ENCODE measurements at places on chromosomes 2 and 18.
A peak's percentile ranks its signal among the peaks of the same experiment; 100 is the strongest.

DNA sequence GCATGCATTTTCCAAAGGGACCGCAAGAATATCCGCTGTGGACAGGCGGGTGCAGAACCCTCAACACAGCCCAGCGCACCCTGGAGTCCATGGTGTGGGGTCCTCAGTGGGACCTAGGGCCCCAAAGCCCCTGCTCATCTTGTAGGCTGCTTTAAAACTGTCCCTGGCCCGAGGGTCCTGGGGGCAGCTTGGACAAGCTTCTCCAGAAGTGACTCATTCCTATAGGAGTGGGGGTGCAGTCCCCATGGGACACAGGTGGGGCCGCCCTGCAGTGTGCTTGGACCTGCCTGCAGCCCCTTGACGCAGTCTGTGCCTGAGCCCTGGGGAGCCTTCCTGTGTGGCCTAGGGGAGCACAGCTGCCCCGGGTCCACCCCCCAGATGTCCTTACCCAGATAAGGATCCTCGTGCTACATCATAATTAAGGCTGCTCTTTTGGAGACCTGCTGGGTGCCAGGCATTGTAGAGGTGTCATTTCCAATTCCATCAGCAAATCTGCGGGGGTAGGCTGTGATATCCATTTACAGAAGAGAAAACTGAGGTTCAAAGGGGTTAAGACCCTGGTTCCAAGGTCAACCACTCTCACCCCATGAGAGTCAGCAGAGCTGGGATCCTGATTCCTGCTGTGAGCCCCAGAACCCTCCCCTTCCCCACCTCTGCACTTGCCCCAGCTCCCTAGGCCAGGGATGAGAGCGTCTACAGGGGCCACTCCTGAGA, 1.7 kb upstream of the HS6ST1 start:
- DNase-seq = no peak

- DNase-seq = peak; percentile 22
These were observed 32.8 kb downstream of the KATNAL2 start for GRCh38 chr18:46950064-46950656.

- peak; percentile 82 for DNase-seq
These were observed 68.9 kb upstream of the CAB39 start for GRCh38 chr2:230643576-230644291.

GRCh38 chr18:36176711-36177110, 10.6 kb upstream of the MOCOS start:
- DNase-seq = no peak

- no peak for DNase-seq
These were observed 2.7 kb downstream of the STARD7 start for GRCh38 chr2:96205888-96206287.

DNA sequence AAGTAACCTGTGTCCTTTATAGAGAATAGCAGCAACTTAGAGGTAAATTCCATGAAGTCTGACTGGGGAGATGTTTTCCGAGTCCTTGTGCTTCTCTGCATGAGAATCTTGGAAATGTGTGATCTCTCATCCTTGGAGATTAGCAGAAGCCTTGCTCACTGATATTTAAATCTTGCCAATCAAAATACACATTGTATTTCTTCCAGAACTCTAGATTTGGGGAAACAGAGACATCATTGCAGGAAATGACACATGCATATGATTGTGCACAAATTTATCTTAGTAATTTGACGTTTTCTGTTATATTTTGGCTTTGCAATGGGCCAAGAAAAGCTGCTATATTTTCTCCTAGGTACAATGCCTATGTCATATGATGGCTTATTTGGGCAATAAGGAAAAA, 182.6 kb downstream of the ZNF804A start:
- DNase-seq = peak; percentile 6

DNA sequence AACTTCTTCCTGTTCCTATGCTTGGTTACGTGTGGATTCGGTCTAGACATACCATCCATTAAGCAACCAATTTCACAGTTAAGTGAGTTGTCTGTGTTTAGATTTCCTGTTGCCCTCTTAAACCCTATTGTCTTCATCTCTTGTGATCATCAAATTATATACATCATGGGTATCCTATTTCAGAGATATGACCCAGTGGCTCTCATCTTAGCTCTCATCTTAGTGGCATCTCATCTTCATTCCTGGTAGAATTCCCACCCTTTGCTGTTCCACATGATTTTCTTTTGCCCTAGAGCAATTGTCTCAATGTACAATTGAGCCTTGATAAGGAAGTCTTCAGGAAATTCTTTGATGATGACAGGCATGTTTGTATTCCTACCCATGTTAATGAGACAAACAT, 29.4 kb upstream of the FN1 start:
- no peak for DNase-seq

DNA sequence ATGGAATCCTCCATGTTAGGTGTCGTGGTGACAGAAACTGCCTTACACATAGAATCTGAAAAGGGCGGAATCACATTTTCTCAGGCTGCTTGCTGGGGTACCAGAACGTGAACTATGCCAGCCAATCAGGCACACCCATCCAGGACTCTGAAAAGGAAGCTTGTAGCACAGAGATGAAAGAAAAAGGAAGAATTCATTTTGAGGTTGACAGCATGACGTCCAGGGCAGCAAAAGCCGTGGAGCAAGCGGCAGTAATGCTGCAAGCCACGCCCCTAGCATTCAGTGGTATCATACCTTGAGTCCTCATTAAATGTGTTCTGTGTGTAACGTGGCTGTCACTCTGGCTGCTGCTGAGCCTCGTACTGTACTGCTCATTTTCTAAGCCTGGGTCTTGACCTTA, 304.0 kb downstream of the DYSF start:
- DNase-seq = no peak

DNA sequence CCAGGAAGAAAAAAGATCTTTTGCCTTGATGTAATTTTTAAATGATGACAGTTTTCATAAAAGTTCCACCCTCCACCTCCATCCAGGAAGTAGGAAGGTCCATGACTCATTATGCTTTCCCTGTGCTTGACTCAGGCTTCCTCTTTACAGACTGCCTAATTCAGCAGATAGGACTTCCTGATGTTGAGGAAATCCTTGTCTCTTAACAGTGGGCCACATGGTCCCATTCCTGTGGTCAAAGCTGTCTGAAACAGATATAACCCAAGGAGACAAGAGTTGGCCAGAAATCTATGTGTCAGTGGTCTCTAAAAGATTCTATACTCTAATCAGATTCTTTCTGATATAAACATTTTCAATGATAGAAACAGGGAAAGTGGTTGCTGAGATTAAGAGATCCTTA, 119.1 kb downstream of the BAZ2B start:
- peak; percentile 96 for DNase-seq

DNA sequence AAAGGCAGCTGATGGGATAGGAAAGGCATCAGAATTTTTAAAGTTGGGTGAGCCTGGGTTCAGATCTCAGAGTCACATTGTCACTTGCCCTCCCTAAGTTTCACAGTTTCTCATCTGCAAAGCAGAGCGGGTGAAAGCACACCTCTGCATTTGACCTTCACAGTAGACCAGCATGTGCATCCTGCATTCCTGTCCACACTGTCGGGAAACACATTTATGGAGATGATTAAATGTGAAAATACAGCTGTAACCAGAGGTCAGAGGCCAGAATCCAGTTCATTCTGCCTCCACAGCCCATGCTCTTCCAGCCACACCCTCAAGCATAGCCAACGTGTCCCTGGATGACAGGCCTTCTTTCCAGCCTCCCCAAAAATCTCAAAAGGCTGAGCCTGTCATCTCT, 392.0 kb upstream of the MYT1L start:
- DNase-seq = no peak

DNA sequence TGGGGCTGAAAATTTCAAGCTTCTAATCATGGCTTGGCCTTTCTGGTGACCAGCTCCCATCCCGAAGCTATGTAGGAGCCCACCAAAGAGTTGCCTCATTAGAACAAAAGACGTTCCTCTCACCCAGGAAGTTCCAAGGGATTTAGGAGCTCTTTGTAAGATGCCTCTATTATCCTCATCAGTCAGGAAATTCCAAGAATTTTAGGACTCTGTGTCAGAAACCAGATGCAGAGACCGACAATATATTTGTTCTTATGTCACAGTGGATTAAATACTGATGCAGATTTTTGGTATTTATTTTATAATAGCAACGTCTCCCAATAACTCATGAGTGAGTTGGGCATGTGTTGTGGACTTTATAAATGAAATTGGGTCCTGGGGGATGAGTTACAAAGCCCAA, 91.8 kb upstream of the SKOR2 start:
- DNase-seq = no peak

- peak; percentile 79 for DNase-seq
These were observed 6.5 kb upstream of the KCNG2 start for GRCh38 chr18:79790996-79791972.

DNA sequence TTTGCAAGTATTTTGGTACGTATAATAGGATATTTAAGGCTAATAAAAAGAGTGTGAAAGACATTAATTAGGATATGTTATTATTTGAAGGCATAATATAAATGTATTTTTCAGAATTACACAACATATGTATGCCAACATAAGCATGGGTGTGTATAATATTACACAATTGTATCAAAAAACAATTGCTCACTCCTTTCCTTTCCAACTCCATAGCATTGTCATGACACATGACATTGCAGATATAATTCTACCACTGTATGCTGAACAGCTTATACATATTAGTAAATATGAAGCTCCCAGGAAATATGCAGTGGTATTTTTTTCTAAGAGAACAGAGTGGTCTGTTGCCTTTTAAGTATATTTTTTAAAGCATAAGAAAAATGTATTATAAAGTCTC, 593.1 kb downstream of the TMX3 start:
- DNase-seq = no peak

DNA sequence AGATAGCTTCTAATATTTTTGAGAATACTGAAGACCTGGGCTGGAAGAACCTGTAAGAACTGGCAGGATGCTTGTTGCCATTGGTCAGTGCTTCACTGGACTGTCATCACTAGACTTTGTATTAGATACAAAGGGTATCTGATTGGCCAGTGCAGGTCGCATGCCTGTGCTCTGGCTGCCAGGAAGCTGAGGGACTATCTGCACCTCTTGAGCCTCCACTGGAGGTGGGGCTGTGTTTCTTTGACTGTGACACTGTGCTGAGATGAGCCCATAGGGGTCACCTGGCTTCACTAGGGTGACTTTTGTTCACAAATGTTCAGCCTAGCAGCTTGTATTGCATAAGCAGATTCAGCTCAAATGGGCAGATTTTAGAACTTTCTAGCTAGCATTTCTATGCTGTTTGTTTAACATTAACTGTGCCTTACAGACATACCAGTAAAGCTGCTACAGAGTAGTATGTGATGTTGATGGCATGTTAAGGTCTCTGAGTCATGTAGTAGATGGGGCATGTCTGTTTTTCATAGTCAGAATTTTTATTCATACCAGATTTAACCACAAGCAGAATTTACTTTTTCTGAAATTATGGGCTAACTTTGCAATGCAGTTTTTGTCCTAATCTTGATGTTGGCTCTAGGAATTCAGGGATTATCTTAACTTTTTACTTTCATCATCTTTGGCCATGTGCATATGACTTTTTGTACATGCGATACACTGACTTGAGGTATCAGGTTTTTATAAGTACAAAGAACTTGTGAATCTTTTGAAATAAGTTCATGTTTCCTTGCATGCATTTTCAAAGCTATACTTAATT, 56.1 kb downstream of the RHBDD1 start:
- no peak for DNase-seq

GRCh38 chr2:75311521-75311920, 112.2 kb upstream of the TACR1 start:
- no peak for DNase-seq

- DNase-seq = peak; percentile 38
These were observed 129.0 kb downstream of the CABYR start for GRCh38 chr18:24267878-24268277.

- DNase-seq = no peak
These were observed 55.0 kb downstream of the EPB41L3 start for GRCh38 chr18:5488844-5489243.

- DNase-seq = no peak
These were observed 20.3 kb downstream of the LONRF2 start for GRCh38 chr2:100301881-100302584.

Data from inflammatory macrophage treated with lipopolysaccharide for 4 hours (primary cell).